ENCODE measurements at places on chromosomes 7 and 10. TPM values are rescaled to one million over a fixed set of nuclear protein-coding genes. Genes with fewer than 3 reads are reported as not detected.

PLAC9 gene
- 81.7 TPM for total RNA-seq

AGR2 gene
- 10.1 TPM for total RNA-seq

CELF2 gene
- 43.3 TPM for total RNA-seq

CYP51A1 gene
- 402 TPM for total RNA-seq

GRCh38 chr10:13019280-13019679 lies 17.8 kb upstream of the CCDC3 start:
- no peak for DNase-seq

GRCh38 chr10:127441350-127442219 lies 107.5 kb upstream of the NPS start:
- no peak for DNase-seq

DNA sequence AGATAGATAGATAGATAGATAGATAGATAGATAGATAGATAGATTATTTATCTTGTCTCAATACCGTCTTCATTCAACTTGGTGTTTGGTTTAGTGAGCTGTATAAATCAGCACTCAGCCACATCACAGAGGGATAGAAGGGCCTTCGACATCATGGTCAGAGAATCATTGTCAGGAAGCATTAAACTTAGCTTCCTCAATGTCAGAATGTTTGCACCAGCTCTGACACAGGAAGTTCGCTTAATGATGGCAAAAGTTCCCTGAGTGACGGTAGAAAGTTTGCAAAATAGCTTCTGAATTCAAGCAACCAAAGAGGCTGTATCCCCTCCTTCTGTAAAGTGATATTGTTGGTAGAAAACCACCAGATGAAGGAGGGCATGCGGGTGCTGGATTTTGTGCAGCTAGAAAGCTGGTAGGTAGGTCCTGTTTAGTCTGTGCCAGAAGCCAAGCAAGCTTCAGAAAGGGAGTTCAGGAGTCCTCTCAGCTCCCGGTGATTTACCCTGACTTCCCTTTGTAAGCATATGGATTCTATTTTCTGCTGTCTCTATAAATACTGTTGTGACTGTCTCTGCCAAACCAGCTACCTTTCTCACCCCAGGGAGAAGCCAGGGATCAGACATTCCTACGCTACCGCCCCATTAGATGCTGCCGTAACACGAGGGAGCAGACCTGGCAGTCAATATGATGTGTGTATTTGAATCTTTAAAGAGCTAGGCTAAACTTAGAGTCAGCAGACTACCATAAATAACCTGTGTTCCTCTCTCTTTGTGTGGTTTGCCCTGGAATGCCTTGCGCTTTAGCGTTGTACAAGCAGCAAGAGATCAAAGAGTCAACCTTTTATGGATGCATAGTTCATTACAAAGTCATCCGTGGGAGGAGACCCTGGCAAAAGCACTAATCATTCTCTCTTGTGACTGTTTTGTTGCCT lies 200.5 kb upstream of the KIAA1217 start:
- no peak for DNase-seq

DNA sequence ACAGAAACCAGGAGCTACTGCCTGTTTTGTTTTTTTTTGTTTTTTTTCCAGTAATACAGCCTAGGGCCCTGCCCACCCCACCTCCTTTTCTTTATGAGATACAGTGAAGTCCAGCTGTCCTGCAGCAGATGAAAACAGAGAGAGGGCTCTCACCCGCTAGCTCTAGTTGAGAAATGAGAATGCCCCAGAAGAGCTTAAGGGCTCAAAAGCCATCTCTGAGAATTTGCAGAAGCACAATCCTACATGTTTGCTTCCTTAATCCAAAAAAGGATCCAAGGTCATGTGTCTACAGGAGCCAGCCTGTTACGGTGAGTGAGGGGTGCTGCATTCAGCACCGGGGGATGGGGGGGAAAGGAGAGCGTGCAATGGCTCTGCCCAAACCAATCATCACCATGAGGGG lies 122.7 kb downstream of the KCNMA1 start:
- no peak for DNase-seq

DNA sequence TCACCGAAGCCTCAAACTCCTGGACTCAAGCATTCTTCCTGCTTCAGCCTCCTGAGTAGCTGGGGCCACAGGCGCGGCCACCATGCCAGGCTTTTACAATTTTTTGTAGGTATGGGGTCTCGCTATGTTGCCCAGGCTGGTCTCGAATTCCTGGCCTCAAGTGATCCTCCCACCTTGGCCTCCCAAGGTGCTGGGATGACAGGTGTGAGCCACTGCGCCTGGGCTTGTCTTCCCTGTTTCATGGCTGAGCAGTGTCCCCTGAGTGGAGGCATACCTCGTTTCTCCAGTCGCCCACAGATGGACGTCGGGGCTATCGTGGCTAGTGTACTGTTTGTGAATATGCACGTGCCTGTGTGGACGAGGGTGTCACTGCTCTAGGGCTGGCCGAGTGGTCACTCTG lies 11.3 kb downstream of the INPP5A start:
- DNase-seq, result no peak

GRCh38 chr7:121002048-121002756 lies 13.7 kb downstream of the CPED1 start:
- no peak for DNase-seq

GRCh38 chr10:14173391-14173705 lies 157.4 kb downstream of the FRMD4A start:
- DNase-seq, result no peak

GRCh38 chr10:71434760-71435394 lies 38.2 kb downstream of the CDH23 start:
- DNase-seq, result peak; percentile 76

GRCh38 chr7:74199551-74200355 lies 10.1 kb upstream of the LAT2 start:
- DNase-seq, result no peak

DNA sequence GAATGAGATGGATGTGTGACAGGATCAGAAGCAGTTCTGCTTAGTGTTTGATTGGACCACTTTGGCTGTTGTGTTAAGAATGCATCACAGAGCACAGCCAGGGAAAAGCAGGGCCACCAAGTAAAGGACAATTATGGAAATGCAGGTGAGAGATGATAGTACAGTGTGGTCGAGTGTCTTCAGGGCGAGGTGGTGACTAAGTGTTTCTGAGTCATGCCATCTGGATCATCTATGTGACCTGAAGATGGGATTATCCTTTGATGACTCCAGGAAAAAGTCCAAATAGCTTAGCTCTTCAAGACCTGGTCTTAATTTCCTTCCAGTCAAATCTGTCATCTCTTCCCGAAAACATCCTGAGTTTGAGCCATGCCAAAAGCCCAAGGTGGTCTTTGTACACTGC lies 523.2 kb upstream of the IGFBP3 start:
- DNase-seq, result no peak

DNA sequence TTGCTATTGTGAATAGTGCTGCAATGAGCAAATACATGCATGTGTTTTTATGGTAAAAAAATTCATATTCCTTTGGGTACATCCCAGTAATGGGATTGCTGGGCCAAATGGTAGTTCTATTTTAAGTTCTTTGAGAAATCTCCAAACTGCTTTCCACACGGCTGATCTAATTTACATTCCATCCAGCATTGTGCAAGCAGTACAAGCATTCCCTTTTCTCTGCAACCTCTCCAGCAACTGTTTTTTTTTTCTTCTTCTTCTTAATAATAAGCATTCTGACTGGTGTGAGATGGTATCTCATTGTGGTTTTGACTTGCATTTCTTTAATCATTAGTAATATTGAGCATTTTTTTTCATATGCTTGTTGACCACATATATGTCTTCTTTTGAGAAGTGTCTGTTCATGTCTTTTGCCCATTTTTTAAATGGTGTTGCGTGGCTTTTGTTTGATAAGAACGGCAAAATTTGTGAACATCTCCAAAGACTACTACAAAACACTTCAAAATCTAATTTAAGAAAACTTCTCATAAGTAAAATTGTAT lies 136.1 kb upstream of the MYO3A start:
- DNase-seq, result no peak

- DNase-seq, result no peak
Measured at GRCh38 chr10:117134056-117134305, 4.1 kb downstream of the VAX1 start.

DNA sequence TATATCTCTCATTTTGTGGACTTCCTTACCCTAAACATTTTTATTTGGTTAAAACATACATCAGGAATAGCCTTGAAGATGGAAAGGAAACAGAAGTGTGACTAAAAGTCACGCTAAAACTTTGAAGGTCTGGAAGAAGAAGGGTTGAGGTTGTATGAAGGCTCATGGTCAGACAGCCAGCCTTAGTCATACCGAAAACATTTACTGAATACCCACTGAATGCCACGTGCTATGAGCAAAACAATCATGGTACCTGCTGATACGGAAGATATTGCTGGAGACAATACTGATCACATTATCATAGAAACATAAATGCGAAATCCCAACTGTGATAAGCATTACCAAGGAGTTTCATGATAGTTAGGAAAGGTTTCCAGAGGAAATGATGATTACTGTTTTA lies 64.0 kb downstream of the PDZD8 start:
- no peak for DNase-seq

Data from spinal cord (tissue), 10 donors.